Foreskin keratinocyte (primary cell): ENCODE measurements at places on chromosomes 6 and 20.

DNA sequence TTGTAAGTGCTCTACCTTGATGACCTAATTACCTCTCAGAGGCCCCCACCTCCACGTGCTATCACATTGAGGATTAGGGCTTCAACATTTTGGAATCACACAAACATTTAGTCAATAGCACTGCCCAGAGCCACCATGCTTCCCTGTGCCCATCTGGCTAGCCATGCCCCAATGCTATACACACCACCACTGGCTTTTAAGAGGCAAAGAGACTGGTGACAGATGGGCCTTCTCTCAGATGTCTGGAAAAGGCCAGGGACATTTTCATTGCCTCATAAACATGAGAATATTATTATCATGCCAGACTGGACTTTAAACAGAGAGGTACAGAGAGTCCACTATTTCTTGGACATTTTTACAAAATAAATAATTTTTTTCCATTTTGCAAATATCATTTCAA, 29.8 kb downstream of the TRMT6 start:
- DNase-seq = no peak

- no peak for DNase-seq
Observed at GRCh38 chr6:42981836-42982235, 2.5 kb upstream of the PPP2R5D start.

DNA sequence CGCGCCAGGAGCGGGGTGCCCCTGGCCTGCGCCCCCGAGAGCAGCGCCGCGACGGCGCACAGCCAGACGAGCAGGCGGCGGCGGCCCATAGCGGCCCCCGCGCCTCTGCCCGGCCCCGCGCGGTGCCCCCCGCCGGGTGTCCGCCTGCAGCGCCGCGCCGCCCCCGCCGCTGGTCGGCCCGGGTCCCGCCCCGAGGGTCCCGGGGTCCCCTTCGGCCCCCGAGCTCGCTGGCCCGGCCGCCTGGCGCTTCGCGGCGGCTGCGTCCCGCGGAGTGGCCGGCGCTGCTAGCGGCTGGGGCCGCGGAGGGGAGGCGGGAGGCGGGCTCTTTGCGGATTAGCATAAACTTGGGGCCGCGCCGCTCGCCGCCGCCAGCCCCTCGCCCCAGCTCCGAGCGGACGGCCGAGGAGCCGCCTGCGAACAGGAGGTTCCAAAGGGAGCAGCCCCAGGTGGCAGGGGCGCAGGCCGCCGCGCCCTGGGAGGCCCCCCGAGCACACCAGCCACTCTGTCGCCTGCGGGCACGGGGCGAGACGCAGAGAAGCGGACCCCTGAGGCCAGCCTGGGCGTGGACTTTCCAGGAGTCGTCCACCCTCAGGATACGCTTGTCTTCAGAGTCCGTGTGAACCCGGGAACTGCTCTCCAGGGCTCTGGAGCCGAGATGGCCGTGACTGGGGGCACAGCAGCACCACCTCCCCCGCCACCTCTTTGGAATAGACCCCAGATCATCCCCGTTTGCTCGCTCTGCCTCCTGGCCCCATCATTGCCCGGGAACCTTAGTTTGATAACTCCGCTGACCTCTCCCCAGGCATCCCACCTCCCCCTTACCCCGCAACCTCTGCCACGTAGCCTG, at the start of gene EMILIN3:
Gene EMILIN3, minus strand, starts transcription at position 273 of the 847 bp plus-strand sequence. Its CDS starts 184 bp downstream, at position 89.
- DNase-seq = no peak

DNA sequence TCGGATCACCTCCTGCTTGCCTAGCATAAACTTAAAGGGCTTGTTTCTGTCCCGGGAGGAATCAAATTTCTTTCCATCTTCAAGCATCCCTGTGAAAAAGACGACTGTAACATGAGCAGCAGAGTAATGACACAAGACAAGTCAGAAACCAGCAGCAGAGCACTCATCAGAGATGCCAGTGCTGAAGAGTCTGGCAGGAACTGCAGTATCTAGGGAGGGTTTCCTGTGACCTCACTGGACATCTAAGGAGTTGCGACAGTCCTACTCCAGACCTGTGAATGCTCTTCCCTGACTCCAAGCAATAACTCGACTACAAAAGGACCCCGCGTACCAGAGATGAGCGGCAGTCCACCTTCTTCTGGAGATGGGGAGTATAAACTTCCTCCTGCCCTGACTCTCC, 17.3 kb downstream of the FKBP1A start:
- no peak for DNase-seq

- no peak for DNase-seq
Observed at GRCh38 chr20:50240092-50240491, 49.5 kb downstream of the CEBPB start.

DNA sequence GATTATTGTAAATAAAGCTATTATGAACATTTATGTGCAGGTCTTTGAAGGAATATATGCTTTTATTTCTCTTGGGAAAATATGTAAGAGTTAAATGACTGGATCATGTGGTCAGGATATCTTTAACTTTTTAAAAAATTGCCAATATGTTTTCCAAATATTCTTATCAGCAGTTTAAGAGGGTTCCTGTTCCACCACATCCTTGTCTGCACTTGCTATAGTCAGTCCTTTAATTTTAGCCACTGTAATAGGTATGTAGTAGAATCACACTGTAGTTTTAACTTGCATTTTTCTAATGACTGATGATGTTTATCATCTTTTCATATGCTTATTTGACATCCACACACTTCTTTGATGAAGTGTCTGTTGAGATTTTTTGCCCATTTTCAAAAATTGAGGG, 23.6 kb upstream of the HIVEP2 start:
- DNase-seq = no peak

- no peak for DNase-seq
Observed at GRCh38 chr6:41705311-41705995, 30.0 kb downstream of the TFEB start.

- DNase-seq = peak; percentile 58
Observed at GRCh38 chr20:63457737-63458136, 14.7 kb downstream of the KCNQ2 start.

DNA sequence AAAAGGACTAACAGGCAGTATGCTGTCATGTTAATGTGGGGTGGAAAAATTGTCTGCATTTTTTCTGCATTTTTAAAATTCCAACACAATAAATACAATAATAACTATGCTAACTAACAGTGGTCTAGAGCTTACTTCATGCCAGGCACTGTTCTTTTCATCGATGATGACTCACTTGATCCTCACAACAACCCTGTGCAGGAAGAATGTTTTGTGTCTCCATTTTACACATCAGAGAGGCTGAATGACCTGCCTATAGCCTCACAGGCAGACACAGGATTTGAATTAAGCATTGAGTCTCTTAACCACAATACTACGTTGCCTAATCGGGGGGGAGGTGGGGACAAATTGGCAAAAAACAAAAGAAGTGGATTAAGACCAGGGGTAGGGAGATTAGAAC, 26.9 kb upstream of the FANCE start:
- peak; percentile 85 for DNase-seq

- no peak for DNase-seq
Observed at GRCh38 chr6:142728910-142729481, 216.0 kb downstream of the HIVEP2 start.

- no peak for DNase-seq
Observed at GRCh38 chr6:161414180-161414579, 140.3 kb upstream of the AGPAT4 start.

DNA sequence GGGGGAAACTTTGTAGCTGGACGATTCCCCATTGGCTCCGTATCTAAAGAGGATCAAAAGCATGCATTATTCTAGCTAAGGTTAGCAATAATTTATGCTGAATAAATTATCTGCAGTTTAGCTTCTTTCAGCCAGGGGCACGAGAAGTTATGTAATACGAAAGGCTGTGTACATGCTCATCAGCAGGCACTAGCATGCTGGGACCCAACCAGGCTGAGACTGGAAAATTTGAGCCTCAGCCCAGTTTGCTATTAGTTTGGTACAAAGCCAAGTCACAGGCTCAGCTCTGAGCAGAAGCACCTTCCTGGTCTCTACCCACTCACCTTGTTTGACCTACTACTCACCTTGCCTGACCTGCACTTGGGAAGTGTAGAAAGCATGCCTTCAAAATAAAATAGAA, 328.1 kb upstream of the ARID1B start:
- DNase-seq = peak; percentile 34

DNA sequence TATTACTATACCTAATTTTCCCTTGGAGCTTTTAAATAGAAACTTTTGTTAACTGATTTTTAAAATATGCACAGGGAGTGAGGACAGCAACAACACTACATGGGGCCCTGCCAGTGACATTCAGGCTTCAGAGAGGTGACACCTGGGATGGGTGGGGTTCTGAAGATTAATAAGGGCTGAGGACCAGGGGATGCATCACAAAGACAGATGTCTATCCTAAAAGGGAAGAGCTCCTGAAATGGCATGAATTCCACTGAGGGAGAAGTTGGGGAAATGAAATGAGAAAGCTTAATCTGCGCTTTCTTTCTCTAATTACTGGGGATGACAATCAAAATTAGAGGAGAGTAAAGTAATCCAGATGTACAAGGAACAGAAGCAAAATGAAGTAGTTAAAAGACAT, 162.8 kb downstream of the BTBD9 start:
- no peak for DNase-seq

DNA sequence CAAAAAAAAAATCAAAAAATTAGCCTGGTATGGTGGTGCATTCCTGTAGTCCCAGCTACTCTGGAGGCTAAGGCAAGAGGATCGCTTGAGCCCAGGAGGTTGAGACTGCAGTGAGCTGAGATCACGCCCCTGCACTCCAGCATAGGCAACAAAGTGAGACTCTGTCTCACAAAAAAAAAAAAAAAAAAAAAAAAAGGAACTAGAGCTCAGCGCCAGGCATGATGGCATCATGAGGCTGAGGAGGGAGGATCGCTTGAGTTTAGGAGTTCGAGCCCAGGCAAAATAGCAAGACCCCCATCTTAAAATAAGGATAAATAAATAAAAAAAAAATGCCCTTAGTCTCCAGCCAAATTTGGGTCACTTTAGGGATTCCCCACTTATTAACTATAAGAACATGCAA, 40.4 kb upstream of the PIM1 start:
- DNase-seq = no peak

- DNase-seq = no peak
Observed at GRCh38 chr20:54469952-54470351, 5.4 kb upstream of the DOK5 start.

DNA sequence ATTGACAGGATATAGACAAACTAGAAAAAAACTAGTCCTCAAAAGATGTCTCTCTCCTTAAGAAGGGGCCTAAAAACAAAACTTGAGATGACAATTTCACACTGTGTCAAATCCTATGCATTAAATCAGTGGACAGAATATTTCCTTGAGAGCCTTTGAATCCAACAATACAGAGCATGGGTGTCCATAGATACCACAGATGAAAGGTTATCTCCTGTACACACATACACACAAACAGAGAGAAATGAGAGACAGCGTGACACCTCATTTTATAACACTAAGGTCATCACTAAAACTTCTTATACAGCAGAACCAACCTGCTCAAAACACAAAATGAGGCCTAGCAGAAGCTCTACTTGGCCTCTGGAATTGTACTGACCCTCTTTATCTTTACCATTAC, 55.5 kb downstream of the MAP7 start:
- no peak for DNase-seq

GRCh38 chr20:19934792-19935491, 82.2 kb upstream of the NAA20 start:
- peak; percentile 70 for DNase-seq

DNA sequence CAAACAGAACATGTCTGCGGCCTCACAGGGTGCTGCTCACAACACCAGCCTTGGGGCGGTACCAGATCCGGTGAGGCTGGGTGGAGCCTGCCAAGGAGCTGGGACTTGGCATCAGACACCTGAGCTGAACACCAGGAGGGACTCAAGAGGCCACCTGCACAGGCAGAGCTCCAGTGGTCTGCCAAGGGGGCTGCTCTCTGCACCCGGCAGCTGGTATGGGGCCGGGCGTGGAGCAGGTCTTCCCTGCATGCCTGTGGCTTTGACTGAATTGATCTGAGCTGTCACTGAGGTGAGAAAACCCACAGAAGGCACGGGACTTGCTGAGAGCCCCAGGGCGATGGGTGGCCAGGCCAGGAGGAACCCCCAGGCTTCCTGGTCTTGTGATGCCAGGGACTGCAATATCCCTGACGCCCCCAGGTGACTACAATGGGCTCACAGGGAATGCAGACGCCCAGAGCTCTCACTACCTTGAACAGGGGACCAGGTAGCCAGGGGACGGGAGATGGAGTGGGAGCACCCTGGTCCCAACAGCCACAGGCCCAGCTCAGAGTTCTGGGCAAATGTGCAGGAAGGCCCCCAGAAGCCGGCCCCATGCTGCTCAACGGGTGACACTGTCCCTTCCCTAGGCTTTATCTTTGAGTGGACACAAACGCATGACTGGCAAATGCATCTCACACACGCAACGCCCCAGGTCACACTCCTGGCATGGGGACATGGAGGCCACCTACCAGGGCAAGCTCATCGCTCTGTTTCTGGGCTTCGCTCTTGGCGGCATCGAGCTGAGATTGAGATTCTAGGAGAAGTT, 48.2 kb downstream of the DSTN start:
- no peak for DNase-seq

GRCh38 chr6:141301779-141302178, 830.9 kb upstream of the GJE1 start:
- no peak for DNase-seq

DNA sequence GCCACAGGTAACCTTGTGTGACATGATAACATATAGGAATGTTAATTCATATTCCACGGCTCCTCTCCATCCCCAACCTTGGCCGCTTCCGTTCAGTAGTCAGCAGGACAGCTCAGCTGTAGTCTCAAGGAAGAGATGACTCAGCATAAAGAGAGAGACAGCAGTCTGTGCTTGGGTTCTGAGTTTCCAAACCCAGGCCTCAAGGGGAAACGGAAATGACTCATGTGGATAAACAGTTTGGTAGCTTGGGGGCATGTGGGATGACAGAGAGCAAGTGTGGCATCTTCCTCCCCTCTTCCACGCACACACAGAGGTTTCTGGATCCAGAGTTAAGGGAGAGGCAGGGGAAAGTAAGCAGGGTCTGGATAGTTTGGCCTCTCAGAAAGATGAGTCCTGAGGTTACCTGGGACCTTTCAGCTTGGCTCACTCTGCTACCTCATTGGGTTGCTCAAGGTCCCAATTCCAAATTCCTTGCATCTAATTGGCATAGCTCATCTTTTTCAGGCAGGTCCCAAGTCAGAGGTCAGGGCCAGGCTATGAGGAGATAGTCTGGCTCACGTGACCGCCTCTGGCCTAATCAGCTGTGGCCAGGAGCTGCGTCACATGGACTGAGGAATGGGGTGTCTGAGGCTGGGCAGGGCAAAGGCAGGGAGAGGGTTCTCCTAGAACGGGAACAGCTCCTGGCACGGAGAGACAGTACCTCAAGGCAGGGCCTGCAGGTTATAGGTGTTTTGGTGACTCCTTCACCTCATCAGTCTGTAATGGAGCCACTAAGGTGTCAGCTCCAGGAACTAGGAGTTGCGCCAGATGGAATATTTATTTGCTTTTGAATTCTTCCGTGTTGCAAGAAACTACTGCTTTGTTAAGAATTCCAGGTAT, 36.5 kb upstream of the MLN start:
- DNase-seq = peak; percentile 99

DNA sequence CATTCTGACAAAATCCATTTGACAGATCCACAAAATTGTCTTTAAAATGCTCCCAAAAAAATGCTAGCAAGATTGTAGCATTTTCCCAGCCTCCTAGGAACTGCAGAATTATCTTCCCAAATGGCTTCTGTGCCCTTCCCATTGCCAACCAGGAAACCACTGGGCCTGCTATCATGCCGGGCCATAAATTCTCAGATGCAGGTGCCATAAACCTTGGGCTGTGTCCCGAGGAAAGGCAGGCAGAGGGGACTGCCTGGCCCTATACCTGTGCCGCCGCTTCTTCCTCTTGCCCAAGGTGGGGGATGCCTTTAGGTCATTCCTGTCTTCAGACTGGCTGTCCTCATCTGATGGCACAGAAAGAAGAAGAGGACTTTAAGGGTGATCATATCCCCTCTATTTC, 2.8 kb downstream of the VSX1 start:
- DNase-seq = no peak

- DNase-seq = no peak
Observed at GRCh38 chr20:7207186-7207798, 439.8 kb downstream of the BMP2 start.
